ENCODE measurements at places on chromosomes 5 and 9.

- peak; percentile 23 for DNase-seq
These were observed 34.4 kb upstream of the RANBP6 start for GRCh38 chr9:6049798-6050197.

DNA sequence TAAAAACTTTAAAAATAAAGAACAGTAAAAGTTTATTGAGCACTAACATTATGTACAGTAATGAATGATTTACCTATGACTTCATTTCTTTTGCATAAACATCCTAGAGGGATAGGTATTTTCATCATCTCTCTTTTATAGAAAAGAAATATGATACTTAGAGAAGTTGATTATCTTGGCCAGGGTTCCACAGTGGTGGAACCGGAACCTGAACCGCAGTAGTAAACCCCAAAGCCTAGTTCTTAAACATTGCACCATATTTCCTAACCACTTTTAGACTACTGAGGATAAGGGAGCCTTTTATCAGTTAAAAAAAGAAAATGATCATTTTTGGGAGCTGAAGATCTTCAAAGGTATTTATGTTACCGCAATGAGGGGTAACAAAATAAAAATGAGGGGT is 205.7 kb upstream of the SGCD start:
- no peak for DNase-seq

- DNase-seq, result no peak
These were observed 109.0 kb downstream of the NTRK2 start for GRCh38 chr9:84778570-84778969.

GRCh38 chr5:36756848-36757247 is 119.7 kb upstream of the NIPBL start:
- no peak for DNase-seq

GRCh38 chr5:42020788-42021530 is 95.9 kb downstream of the FBXO4 start:
- no peak for DNase-seq

- DNase-seq, result peak; percentile 6
These were observed 288.0 kb upstream of the SMARCA2 start for GRCh38 chr9:1726993-1727759.

DNA sequence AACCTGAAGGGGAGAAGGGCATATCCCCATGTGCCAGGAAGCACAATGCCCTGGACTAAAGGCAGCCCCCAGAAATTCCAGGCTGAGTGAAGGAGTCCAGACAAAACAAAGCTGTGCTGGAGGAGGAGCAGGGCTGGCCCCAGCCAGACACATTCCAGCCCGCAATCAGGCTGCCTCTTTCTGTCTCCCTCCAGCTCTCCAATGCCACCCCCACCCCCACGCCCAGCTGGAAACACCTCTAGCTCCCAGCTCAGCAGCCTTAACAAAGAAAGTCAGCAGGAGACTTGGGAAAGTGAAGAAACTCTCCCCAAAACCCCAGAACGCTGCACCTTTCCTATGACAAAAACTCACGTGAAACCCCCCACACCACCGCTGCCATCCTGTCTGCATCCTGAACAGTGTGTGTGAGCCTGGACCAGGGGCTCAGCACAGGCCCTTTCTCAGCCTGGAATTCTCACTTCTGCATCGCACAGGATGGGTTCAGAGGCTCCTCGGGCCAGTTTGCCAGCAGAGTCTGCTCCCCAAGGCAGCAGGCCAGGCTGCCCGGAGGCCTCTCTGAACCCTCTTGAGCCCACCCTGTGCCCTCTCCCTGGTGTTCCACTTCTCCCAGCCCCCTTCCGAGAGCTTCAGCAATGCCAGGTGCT is 96.2 kb upstream of the ICE1 start:
- no peak for DNase-seq

GRCh38 chr5:143843461-143843860 is 31.5 kb downstream of the HMHB1 start:
- no peak for DNase-seq

DNA sequence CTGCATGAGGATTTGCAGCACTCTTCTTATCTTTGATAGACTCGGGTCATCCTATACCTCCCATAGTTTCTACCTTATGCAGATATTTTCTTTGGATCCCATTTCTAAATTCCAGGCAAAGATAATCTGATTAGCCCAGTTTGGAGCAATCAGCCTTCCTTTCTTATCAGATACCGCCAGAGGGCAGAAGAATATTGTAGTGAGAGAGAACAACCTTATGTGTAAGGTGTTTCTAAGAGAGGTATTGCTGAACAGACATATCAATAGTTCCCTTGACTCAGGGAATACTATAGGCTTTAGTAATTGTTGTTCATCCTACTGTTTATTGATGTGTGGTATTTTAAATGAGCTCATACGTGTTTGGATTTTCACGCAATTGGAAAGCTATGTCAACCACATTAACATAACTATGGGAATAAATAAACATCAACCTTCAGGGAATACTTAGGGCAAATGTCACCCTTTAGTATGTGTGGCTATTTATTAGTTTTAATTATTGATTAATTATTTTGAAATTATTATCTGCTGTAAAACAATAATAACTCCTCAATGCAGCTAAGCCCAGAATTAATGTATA is 1435.2 kb upstream of the CDH9 start:
- no peak for DNase-seq

GRCh38 chr5:120413686-120414085 is 50.4 kb upstream of the PRR16 start:
- DNase-seq, result no peak

DNA sequence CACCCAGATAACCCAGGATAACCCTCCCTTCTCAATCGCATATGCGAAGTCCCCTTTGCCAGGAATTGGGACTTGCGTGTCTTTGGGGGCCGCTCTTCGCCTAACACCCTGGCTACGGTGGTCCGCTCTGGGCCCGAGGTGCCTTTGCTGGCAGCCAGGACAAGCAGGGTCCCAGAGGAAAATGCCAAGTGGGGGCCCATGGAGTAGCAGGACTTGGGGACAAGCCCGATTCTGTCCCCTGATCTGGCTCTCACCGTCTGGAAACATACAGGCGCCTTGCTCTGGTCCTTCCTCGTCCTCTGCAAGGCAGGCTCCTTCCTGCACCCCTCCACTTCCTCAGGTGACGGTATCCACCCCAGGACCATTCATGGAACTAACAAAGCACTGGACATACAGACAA is 78.1 kb upstream of the UNC5A start:
- DNase-seq, result no peak

- DNase-seq, result peak; percentile 27
These were observed 836 bp downstream of the PCSK5 start for GRCh38 chr9:75891277-75891741.

DNA sequence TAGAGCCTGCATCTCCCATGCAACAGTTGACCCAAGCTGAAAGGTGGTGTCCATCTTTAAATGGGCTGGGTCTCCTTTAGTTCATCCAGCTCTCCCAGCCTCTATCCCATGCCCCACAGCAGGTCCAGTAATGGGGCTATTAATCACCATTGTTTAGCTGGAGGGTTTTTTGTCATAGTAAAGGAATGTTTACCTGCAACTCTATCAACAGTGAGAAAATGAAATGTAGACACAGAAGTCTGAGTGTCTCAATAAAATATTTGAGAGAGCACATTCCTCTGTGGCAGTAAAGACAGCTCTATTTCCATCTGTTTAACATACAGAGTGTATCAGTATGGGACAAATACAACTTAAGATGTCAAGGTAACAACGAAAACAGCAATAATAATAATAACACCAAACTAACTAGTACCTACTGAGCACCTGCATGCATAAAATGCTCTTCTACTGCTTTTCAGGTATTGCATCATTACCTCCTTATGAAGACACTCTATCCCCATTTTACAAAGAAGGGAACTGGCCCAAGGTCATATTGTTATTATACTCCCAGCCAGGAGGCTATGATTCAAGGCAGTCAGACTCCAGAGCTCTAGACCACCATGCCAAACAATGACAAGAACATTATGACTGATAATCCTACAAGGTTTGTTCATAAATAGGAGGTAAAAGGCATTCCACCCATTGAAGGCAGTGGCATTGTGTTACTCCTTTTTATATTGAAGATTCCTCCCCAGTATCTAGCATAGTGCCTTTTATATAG is 21.0 kb upstream of the C5orf58 start:
- no peak for DNase-seq

GRCh38 chr9:108117306-108117705 is 627.7 kb upstream of the KLF4 start:
- no peak for DNase-seq

- no peak for DNase-seq
These were observed 22.1 kb downstream of the FAM170A start for GRCh38 chr5:119651486-119651885.

- no peak for DNase-seq
These were observed 133.5 kb upstream of the DAP start for GRCh38 chr5:10894445-10895054.

DNA sequence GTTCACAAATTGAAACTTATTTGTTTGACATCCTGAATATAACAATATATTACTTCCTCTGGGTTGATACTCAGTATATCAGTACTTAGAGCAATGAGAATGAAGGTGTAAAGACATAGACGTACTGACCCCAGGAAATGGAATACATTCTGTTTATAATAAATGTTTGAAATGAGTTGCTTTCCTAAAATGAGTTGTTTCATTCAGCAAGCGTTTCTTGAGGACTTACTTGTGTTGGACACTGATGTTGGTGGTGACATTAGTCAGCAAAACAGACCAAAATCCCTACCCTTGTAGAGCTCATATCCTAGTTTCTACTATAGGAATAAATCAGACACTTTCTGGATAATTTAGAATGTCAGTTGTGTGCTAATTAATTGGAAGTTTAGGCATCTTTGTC is 184.3 kb downstream of the ZDHHC21 start:
- DNase-seq, result no peak

- no peak for DNase-seq
These were observed 16.1 kb upstream of the SPIN1 start for GRCh38 chr9:88372103-88372654.

- DNase-seq, result no peak
These were observed 8.7 kb upstream of the AOPEP start for GRCh38 chr9:94717761-94718160.

- no peak for DNase-seq
These were observed 1.6 kb downstream of the HINT1 start for GRCh38 chr5:131163276-131164119.

- no peak for DNase-seq
These were observed 18.3 kb upstream of the IL13 start for GRCh38 chr5:132639706-132640130.
